ENCODE measurements at places on chromosomes 11 and 22.

DNA sequence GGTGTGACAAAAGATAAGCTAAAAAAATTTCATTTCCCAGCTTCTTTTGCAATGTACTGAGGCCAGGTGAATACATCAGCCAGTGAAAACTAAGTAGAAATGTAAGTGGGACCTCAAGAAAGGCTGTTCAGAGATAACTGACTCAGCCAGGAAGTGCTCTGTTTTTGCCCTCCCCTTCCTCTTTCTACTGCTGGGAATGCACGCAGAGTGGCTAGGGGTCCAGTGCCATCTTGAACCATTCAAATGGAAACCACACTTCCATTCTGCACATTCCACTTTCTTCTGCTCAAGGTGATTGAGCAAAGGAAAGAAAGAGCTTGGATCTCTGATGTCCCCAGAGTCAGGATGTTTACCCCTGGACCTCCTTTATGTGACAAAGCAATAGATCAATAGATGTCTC, 27.8 kb upstream of the LMO2 start:
- no peaks in the 10 kb centered on the region for H3K36me3 ChIP-seq
- H3K4me3 ChIP-seq = no peak overlapping the region
- DNase-seq = no peak
- no peak overlapping the region for H3K27ac ChIP-seq

GRCh38 chr11:10561947-10562346, 6.5 kb downstream of the LYVE1 start:
- no peak overlapping the region for H3K4me3 ChIP-seq
- no peaks in the 10 kb centered on the region for H3K4me1 ChIP-seq
- H3K27me3 ChIP-seq = peaks cover 17% of the 10 kb centered on the region

- no peak for DNase-seq
- H3K27me3 ChIP-seq = no peaks in the 10 kb centered on the region
- no peaks in the 10 kb centered on the region for H3K36me3 ChIP-seq
Measured at GRCh38 chr22:48507171-48507570, 1320.5 kb downstream of the BRD1 start.

DNA sequence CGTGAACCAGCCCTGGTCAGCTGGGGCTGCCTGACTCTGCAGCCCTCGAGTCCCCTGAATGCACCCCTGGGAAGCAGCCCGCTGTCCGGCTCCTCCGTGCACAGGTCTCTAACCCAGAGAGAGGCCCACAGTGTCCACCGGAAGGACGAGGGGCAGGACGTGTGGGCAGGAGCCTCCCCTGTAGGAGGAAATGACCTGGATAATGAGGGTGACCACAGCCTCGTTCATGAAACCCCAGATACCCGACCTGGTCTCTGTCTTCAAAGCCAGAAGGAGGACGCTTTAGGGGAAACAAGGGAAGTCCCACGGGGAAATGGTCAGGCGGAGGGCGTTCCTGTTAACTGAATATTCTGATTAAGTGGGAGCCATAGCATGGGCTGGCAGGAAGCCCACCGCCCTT, 23.3 kb downstream of the LIF start:
- H3K4me1 ChIP-seq = peaks cover 95% of the 10 kb centered on the region
- H3K27me3 ChIP-seq = peaks cover 6% of the 10 kb centered on the region
- H3K27ac ChIP-seq = peak overlapping the region; percentile 49
- peaks cover 3% of the 10 kb centered on the region for H3K36me3 ChIP-seq
- H3K4me3 ChIP-seq = no peak overlapping the region
- DNase-seq = no peak

GRCh38 chr22:49827271-49827852, 311 bp downstream of the BRD1 start:
- H3K4me3 ChIP-seq = peak overlapping the region; percentile 59
- H3K4me1 ChIP-seq = peaks cover 60% of the 10 kb centered on the region
- H3K36me3 ChIP-seq = peaks cover 34% of the 10 kb centered on the region
- peak; percentile 36 for DNase-seq
- peak overlapping the region; percentile 72 for H3K27ac ChIP-seq

- DNase-seq = no peak
- H3K4me1 ChIP-seq = peaks cover 48% of the 10 kb centered on the region
- peak overlapping the region; percentile 30 for H3K27ac ChIP-seq
Measured at GRCh38 chr11:68551223-68551622, 90.7 kb downstream of the PPP6R3 start.

- peak overlapping the region; percentile 76 for H3K27ac ChIP-seq
- DNase-seq = peak; percentile 61
- H3K36me3 ChIP-seq = peaks cover 2% of the 10 kb centered on the region
Measured at GRCh38 chr11:108592591-108593213, 866 bp downstream of the EXPH5 start.

GRCh38 chr11:125374398-125374797, 121.7 kb downstream of the FEZ1 start:
- H3K4me1 ChIP-seq = no peaks in the 10 kb centered on the region
- no peaks in the 10 kb centered on the region for H3K36me3 ChIP-seq
- H3K4me3 ChIP-seq = no peak overlapping the region
- no peak for DNase-seq

DNA sequence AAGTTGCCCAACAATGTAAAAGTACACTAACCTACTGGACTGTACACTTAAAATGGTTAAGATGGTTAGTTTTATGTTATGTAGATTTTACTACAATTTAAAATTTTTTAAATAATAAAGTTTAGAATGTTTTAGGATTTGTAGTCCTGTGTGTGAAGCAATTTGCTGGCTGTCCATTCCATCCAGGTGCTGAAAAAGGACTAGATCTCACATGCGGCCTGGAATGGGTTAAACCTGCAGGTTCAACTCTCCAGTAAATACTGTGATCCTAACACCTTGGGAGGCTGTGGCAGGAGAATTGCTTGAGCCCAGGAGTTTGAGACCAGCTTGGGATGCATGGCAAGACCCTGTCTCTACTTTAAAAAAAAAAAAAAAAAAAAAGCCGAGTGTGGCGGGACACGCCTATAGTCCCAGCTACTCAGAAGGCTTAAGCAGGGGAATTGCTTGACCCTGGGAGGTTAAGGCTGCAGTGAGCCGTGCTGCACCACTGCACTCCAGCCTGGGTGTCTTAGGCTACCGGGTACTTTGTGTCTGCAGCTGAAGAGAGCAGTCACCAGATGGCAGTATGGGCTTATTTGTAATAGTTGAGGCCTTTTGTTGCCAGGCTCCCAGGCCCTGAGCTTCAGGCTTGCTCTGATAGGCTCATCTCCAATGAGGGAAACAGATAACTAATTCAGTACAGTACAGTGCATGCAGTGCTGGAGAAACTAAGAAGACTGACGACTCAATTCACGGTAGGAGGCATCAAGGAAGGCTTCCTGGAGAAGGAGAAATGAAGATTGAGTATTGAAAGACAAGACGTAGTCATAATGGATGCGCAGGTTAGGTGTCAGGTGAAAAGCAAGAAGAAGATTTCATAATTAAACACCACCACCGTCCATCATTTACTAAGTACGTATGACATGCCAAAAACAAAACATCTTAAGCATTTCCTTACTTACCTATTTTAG, 64.7 kb upstream of the ASPHD2 start:
- no peaks in the 10 kb centered on the region for H3K36me3 ChIP-seq
- peak; percentile 69 for DNase-seq
- no peak overlapping the region for H3K27ac ChIP-seq
- H3K4me1 ChIP-seq = peaks cover 6% of the 10 kb centered on the region
- peaks cover 11% of the 10 kb centered on the region for H3K27me3 ChIP-seq

GRCh38 chr22:38649841-38650522, 6.2 kb downstream of the FAM227A start:
- H3K4me1 ChIP-seq = peaks cover 9% of the 10 kb centered on the region
- no peak overlapping the region for H3K27ac ChIP-seq
- DNase-seq = no peak
- peaks cover 9% of the 10 kb centered on the region for H3K27me3 ChIP-seq

DNA sequence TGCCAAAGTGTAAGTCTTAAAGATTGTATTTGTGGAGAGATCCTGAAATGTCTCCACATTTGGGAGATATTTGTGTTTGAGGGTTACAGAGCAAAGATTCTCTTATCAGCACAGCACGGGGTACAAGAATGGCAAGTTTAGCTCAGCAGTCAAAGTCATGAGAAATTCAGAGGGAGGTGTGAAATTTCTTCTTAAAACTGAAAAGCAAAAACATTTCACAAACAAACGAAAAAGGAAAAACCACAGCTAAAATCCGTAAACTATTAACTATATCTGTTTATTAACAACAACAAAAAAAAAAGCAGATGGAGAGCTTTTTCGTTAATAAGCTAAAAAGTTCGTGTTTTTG, 40.9 kb upstream of the ETS1 start:
- H3K27ac ChIP-seq = peak overlapping the region; percentile 80
- no peak for DNase-seq
- peak overlapping the region; percentile 52 for H3K4me3 ChIP-seq
- no peaks in the 10 kb centered on the region for H3K27me3 ChIP-seq
- peaks cover 88% of the 10 kb centered on the region for H3K4me1 ChIP-seq

DNA sequence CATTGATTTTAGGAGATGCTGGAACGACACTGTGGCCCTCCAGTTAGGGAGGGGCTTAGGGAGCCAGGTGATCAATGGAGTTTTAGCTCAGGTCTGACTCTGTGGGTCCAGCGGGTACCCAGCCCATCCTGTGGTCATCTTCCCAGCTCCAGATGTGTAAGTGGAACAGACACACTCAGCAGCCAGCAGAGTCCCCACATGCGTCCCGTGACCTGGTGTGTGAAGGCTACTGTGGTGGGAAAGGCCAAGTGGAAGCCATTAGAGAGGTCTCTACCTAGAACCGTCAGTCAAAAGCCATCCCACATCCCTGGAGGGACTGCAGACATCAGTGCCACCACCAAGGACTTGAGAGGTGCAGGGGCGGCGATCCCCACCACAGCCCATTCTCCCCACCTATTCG, 19.9 kb upstream of the CD81 start:
- no peak overlapping the region for H3K4me3 ChIP-seq
- no peak overlapping the region for H3K27ac ChIP-seq
- H3K36me3 ChIP-seq = no peaks in the 10 kb centered on the region
- no peak for DNase-seq

DNA sequence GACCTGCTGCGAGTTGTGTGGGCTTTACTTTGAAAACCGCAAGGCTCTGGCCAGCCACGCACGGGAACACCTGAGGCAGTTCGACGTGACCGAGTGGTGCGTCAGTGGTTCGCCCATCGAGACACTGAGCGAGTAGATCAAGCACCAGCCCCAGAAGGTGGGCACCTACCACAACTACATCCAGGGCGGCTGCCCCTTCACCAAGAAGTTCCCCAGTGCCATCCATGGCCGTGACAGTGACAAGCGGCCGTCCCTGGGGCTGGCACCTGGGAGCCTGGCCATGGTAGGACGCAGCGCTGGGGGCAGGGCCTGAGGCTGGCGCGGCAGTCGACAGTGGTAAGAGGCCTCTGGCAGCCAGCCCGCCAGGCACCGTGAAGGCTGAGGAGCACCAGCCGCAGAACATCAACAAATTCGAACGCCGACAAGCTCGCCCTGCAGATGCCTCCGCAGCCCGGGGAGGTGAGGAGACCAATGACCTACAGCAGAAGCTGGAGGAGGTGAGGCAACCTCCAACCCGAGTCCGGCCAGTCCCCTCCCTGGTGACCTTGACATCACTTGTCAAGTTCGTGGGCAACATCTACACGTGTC, 545.2 kb upstream of the CCDC179 start:
- no peaks in the 10 kb centered on the region for H3K4me1 ChIP-seq
- H3K27me3 ChIP-seq = no peaks in the 10 kb centered on the region
- H3K36me3 ChIP-seq = no peaks in the 10 kb centered on the region
- H3K27ac ChIP-seq = no peak overlapping the region
- no peak for DNase-seq
- H3K4me3 ChIP-seq = no peak overlapping the region

DNA sequence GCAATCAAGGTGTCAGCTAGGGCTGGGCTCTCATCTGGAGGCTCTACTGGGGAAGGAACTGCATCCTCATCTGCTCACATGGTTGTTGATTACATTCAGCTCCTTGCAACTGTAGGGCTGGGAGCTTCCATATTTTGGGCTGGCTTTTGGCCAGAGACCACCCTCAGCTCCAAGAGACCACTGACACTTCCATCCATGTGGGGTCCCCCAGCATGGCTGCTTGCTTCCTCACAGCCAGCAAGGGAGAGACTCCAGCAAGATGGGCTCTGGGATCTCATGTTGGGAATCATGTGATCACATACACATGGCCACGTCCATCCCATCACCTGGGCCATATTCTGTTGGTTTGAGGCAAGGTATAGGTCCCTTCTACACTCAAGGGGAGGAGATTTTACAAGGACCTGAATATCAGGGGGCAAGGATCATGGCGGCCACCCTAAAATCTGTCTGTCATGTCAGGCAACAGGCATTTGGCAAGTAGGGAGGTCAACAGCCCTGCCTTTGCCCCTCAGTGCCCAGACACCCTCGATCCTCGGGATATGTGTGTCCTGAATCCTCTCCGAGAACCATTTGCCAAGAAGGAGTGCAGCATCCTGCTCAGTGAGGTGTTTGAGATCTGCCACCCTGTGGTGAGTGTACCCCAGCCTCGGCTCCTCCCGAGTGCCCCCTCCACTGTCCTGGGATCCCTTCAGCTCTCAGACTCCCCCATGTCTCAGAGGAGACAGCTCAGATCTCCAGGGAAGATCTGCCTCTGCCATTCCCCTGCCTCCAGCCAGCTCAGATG, 48.7 kb downstream of the OTOG start:
- H3K4me3 ChIP-seq = no peak overlapping the region
- peaks cover 39% of the 10 kb centered on the region for H3K27me3 ChIP-seq
- no peaks in the 10 kb centered on the region for H3K36me3 ChIP-seq

DNA sequence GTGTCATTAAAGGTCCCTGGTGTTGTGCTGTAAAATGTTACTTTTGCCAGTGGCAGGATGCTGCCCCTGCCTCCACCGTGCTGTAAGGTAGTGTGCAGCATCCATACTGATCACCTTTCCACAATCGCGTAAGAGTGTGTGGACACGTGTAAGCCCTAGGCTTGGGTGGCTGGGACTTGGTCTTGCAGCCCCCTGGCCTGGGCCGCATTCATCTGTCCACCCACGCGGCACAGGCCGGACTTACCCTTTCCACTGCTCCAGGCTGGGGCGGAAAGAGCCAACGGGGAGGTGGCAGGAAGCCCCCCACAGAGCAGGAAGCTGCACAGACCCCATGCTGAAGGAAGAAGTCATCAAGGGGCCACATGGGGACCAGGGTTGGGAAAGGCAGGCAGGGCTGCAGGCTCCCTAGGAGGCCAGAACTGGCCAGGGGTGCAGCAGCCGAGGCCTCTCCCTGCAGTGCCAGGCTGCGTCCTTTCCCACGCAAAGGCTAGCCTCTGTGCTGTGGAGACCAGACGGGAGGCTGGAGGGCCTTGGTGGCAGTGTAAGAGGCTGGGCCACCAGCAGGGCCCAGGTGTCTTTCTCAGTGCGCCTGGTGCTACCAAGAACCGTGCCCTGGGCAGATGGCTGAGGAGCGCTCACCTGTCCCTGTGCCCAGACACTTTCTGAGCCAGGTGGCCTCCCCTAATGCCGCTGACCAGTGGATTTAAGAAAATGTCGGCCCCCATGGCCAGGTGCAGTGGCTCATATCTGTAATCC, 11.7 kb upstream of the TMEM191C start:
- H3K27ac ChIP-seq = no peak overlapping the region
- no peaks in the 10 kb centered on the region for H3K4me1 ChIP-seq
- H3K36me3 ChIP-seq = no peaks in the 10 kb centered on the region
- H3K27me3 ChIP-seq = no peaks in the 10 kb centered on the region

DNA sequence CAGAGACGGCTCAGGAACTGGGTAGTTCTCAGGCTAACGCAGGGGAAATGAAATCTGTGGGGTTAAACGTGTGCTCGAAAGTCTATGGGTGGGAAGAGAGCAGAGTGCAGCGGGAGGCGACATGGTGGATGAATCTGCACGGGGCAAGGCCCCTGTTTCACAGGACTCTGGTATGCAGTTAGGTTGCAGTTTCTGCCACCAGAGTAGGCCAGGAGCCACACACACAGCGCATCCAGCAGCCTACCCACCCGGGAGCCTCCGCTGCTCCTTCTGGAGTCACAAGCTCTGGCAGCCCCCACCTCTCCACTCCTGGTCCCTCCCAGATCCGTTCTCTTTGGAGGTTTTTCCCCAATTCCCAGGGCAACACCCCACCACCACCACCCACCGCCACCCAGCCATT, 27.0 kb downstream of the SPATA19 start:
- H3K27ac ChIP-seq = no peak overlapping the region
- no peaks in the 10 kb centered on the region for H3K36me3 ChIP-seq
- H3K27me3 ChIP-seq = peaks cover 4% of the 10 kb centered on the region
- DNase-seq = no peak
- no peaks in the 10 kb centered on the region for H3K4me1 ChIP-seq
- H3K4me3 ChIP-seq = no peak overlapping the region
